Fibroblast of upper back skin (primary cell): ENCODE measurements at places on chromosomes 4 and X.

GRCh38 chr4:143693856-143694255 lies 6.6 kb downstream of the FREM3 start:
- no peak for DNase-seq

- DNase-seq: no peak
These were observed 198.4 kb downstream of the MAML3 start for GRCh38 chr4:139955600-139955999.

DNA sequence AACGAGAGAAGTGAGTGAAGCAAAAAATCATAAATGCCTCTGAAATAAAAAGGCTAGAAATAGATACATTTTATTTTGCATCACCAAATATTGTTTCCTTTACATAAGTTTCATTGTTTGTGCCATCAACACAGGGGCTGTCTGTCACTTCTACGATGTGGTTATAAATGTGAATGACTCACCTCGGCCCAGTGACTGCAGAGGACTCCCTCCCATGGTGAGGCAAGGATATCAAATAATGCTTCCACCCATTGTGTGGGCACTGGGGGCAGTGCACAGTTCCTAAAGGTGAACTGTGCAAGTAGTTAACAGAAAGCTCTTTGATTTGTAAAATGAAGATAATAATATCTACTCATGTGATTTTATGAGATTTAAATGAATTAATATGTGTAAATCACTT lies 230.3 kb upstream of the NEIL3 start:
- DNase-seq: no peak

GRCh38 chrX:49053223-49054072 lies 5.4 kb upstream of the CCDC120 start:
- DNase-seq: peak; percentile 68

GRCh38 chr4:73527196-73527595 lies 45.7 kb downstream of the AFM start:
- DNase-seq: no peak

- no peak for DNase-seq
These were observed 118.7 kb downstream of the ENPP6 start for GRCh38 chr4:184099000-184099399.

DNA sequence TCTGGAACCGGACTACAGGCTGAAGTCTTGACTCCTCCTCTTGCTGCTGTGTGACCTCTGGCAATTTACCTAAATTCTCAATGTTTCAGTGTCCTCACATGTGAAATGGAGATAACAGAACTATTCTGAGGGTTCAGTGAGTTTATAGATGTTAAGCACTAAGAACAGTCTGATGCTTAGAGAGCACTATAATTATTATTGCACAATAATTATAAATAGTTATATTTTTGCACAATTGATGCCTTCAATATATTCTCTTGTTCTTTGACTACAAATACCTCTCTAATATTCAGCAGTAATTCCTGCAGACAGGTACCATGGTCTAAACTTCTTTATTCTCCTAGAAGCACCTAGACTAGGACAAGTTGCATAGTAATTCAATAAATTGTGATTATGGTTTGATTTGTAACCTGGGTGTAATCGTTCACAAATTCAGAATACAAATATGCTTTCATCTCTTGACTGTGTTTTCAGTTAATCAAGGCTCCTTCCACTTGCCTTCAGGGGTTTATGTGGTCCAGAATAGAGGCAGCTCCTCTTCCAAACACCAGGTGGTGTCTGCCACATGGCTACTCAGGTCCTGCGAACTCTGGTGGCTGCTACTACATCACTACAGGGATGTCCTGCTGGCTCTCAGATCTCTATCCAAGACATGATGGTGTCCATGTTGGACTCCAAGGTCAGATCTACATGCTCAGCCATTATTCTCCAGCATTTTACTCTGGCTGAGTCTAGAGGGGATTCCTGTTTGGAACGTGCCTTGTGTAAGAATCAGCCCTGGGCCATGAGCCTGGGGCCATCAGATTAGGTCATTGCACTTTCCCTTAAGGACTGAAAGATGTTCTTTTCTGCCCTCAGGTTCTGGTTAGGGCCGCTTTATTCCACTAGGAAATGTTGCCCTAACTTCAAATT lies 103.4 kb downstream of the QRFPR start:
- DNase-seq: no peak

GRCh38 chrX:129649268-129650182 lies 5.2 kb downstream of the APLN start:
- DNase-seq: peak; percentile 26

- no peak for DNase-seq
These were observed 2.5 kb downstream of the P2RY8 start for GRCh38 chrX:1534301-1535168.

DNA sequence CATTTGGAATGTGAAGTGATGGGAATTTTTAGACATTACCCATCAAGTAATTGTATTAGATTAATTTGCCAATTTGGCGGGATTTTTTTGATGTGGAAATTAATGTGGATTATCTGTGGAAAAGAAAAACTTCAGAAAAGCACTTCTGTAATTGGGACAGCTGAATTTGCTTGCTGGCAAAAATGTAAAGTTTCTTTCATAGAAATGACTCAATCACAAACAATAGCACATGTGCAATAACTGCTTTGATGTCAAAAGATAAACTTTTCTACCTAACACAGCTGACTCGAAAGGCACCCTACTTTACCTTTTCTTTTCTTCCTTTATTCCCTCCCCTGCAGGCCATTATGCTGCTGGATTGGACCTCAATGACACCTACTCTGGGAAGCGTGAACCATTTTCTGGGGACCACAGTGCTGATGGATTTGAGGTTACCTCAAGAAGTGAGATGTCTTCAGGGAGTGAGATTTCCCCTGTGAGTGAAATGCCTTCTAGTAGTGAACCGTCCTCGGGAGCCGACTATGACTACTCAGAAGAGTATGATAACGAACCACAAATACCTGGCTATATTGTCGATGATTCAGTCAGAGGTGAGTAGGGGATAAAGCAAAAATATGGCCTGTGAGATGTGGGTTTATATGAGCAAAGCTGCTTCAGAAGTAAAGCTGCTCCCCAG lies 1.4 kb downstream of the AREG start:
- DNase-seq: no peak

DNA sequence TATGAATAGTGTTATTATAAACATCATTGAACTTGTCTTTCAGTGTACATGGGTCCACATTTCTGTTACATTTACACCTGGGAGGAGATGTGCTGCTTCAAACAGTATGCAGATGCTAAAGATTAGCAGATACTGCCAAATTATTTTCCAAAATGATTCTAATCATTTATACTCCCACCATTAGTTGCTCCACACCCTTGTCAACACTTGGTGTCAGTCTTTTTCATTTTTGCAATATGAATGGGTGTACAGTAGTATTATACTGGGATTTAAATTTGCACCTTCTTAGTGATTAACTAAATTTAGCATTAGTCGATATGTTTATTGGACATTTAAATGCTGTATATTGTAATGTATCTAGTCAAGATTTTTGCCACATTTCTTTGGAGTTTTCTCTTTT lies 131.6 kb upstream of the GRID2 start:
- peak; percentile 2 for DNase-seq

GRCh38 chr4:96912716-96913115 lies 1072.8 kb downstream of the PDHA2 start:
- DNase-seq: no peak

GRCh38 chr4:65383589-65384305 lies 286.5 kb downstream of the EPHA5 start:
- peak; percentile 70 for DNase-seq

DNA sequence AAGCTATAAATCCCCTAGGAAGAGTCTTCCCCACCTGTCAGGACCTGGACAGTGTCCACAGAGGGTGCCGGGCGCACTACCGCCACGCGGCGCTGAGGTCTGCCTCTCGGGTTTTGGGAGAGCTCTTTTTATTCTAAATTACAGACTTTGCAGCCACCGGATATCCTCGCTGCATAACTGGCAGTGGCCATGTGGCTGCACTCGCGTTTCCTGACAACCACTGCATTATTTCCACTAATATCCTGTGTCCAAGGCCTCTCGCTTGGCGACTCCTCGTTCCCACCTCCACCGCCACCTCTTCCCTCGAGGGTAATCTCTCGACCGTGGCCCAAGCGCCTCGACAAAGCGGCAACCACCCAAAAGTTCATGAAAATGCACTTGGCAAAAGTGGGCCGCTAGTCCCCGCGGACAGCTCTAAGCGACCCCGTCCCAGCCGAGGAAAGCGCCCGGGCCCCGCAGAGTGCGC lies 512 bp upstream of the TMEM131L start:
- DNase-seq: peak; percentile 45

GRCh38 chr4:76199664-76200211 lies 13.9 kb downstream of the SCARB2 start:
- no peak for DNase-seq

DNA sequence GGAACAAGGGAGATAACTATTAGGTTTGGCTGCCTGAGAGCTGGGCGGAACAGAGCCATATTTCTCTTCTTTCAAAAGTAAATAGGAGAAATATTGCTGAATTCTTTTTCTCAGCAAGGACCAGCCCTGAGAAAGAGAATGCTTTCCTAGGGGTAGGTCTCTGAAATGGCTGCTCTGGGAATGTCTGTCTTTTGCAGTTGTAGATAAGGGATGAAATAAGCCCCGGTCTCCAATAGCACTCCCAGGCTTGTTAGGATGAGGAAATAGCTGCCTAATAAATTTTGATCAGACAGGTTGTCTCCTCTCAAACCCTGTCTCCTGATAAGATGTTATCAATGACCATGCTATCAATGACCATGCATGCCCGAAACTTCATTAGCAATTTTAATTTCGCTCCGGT lies 207.8 kb upstream of the KIT start:
- no peak for DNase-seq

GRCh38 chrX:10482261-10482660 lies 138.1 kb downstream of the MID1 start:
- DNase-seq: no peak

- DNase-seq: no peak
These were observed 10.7 kb upstream of the BCLAF3 start for GRCh38 chrX:20001588-20001987.

GRCh38 chrX:5080791-5081190 lies 1147.9 kb downstream of the NLGN4X start:
- DNase-seq: no peak

GRCh38 chr4:158870626-158871334 lies 102.0 kb downstream of the FNIP2 start:
- no peak for DNase-seq

- peak; percentile 77 for DNase-seq
These were observed 82.0 kb downstream of the TMEM156 start for GRCh38 chr4:38950159-38950558.

DNA sequence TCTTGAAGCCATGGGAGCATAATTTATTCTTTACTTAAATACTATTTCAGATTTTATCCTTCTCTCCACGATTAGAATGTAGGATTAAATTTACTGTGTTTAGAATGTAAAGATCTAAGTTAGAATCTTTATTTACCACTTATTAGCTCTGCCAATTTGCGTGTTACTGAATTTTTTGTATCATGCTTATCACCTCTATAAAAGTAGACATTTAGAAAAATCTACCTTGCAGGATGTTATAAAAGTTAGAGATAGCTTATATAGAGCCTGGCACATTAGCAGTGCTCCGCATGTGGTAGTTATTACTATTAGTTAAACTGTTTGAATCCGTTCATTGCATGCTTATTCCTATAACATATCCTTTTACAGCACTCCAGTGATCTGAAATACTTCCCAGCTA lies 97.9 kb downstream of the BANK1 start:
- no peak for DNase-seq

- DNase-seq: peak; percentile 9
These were observed 339.5 kb downstream of the DHX15 start for GRCh38 chr4:24244663-24245490.

DNA sequence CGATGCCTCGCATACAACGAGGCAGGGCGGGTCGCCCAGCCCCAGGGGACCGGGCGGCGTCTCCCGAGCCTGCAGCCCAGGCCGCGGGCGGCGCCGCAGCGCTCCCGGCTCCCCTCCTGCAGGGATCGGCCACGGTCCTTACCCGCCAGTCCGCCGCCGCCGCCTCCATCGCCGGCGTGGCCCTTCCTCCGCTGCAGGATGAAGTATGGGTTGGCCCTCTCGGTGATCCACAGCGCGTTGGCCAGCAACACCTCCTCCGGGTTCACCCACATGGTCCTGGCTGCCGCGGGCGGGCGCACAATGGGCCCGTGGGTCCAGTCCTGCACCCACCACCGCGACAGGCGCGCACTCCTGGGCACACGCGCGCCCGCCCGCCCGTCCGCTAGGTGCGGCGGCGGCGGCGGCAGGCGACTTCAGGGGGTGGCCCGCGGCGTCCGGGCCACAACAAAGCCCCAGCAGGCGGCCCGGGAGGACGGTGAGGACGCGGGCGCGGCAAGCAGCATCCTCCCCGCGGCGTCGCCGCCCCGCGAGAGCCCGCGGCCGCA lies 339 bp downstream of the TBC1D9 start:
- DNase-seq: peak; percentile 39

- DNase-seq: no peak
These were observed 47.4 kb downstream of the PRDM5 start for GRCh38 chr4:120874792-120875774.

DNA sequence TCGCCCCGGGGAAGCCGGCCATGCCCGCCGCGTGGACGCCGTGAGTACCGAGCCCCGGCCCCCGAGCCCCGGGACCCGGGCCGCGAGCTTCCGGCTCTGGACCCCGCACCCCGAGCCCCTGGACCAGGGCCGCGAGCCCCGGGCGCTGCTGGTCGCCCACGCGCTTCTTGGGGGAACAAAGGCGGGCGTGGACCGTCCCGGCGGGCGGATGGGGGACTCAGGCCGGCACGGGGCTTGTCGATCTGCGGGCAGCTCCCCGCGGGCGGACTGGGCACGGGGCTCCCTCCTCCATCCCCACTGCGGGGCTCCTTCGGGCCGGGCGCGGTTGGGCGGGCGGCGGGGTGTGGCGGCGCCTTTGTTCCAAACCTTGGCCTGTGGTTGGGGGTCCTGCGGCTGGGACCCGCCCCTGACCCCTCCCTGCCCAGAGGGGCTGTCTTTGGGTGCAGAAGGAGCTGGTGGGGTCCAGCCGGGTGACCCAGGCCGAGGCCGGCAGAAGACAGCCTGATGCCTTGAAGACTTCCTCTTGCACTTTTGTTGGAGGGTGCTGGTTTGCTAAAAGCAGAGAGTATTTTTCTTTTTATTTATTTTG lies 25.2 kb upstream of the ADD1 start:
- no peak for DNase-seq

- no peak for DNase-seq
These were observed 22.7 kb downstream of the PSAPL1 start for GRCh38 chr4:7411896-7412553.

- DNase-seq: no peak
These were observed 7.3 kb downstream of the GRPR start for GRCh38 chrX:16130707-16131106.

DNA sequence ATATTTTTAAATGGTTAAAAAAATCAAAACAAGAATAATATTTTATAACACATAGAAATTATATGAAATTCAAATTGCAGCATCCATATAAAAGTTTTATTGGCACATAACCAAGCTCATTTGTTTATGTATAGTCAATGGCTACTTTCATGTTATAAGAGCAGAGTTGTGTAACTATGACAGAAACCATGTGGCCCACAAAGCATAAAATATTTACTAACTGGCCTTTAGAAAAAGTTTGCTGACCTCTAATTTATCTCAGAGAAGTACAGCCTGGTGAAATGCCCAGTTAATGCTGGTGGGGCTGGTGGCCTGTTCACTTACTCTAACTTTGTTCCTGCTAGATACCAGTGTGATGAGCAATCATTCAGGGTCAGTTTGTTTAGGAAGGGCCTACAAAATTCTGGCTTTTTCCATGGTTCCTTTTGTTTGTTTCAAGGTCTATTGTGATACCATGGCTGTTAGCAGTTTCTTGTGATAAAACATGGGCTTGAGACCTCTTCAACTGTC lies 104.6 kb downstream of the PPP1R2C start:
- no peak for DNase-seq
